HCT116 (cell line): ENCODE measurements at places on chromosomes 2 and 18.

DNA sequence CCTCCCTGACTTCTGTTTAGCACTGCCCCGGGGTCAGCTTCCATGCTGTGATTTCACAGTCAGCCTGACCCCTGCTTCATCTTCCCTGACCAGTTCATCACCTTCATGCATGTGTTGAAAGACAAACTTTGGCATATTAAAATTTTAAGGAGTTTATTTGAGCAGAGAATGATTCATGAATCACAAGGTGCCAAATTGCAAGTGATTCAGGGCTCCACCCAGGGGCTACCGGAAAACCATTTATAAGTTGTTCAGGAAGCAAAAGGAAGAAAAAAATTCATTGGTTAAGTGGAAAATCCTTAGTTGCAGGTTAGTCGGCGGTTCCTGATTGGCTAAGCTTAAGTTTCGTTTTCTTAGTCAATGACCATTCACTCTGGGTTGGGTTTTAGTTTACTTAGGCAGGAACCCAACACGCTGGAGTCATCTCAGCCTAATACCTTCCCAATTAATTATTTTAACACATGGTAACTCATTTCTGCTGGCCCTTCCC lies 10.6 kb downstream of the IL1F10 start:
- H3K4me1 ChIP-seq: peaks cover 12% of the 10 kb centered on the region
- no peaks in the 10 kb centered on the region for H3K27me3 ChIP-seq
- DNase-seq: peak; percentile 32
- no peaks in the 10 kb centered on the region for H3K36me3 ChIP-seq

DNA sequence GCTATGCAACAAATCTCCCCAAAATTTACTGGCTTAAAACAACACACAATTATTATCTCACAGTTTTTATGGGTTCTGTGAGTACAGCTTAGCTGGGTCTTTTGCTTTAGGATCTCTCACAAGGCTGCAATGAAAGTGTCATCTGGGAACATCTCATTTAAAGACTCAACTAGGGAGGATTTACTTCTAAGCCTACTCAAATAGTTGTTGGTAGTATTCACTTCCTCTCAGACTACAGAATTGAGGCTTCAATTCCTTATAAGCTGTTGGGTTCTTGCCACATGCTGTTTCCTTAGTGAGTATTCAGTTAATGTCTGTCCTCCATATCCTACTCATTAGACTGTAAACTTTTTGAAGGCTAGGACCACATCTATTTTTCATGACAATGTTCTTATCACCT lies 72.3 kb downstream of the MDH1 start:
- no peak for DNase-seq
- no peak overlapping the region for H3K4me3 ChIP-seq
- no peaks in the 10 kb centered on the region for H3K27me3 ChIP-seq

DNA sequence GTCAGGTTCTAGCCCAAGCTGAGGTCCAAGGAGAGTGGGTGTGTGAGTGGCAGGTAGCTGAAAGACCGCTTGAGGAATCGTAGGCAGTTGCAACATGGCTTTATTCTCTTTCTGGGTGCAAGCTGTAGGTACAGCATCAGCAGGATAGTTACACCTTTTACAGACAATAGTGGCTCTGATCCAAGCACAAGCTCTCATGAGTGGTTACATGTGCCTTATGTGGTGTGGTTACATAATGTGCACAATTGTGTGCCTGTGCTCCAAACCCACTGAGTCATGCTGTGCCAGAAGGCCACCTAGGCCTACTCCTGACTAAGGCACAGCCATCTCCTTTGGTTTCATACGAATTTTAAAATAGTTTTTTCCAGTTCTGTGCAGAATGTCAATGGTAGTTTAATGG lies 227.6 kb downstream of the SATB2 start:
- no peak overlapping the region for H3K27ac ChIP-seq
- H3K27me3 ChIP-seq: no peaks in the 10 kb centered on the region
- no peaks in the 10 kb centered on the region for H3K4me1 ChIP-seq
- no peak overlapping the region for H3K4me3 ChIP-seq
- no peak for DNase-seq

DNA sequence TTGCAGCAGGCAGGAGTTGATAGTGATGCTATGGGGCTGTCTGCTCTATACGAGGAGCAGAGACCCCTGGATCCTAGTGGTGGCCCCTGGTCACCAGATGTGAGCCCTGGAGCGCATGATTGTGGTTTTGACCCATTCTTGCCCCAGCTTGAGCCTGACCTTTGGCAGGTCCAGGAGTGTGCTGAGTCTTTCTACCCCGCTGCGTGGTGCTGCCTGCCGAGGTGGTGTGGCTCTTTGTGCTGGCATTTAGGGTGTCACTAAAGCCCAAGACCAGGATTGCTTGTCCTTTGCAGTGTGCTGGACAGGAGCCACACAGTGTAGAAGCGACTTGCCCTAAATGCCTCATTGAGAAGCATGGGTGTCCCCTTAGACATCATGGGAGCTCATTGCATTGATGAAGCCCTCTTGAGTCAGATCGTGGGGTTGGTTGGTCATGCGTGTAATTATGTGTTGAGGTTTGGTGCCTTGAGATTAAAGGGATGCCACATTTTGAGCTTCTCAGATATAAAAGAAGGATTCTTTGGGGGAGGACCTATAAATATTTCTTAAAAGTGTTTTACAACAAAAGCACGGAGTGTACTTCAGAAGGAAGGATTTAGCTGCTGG lies 88.3 kb downstream of the AGAP1 start:
- H3K27ac ChIP-seq: no peak overlapping the region
- no peaks in the 10 kb centered on the region for H3K36me3 ChIP-seq
